ENCODE measurements at places on chromosomes 3 and 15.

DNA sequence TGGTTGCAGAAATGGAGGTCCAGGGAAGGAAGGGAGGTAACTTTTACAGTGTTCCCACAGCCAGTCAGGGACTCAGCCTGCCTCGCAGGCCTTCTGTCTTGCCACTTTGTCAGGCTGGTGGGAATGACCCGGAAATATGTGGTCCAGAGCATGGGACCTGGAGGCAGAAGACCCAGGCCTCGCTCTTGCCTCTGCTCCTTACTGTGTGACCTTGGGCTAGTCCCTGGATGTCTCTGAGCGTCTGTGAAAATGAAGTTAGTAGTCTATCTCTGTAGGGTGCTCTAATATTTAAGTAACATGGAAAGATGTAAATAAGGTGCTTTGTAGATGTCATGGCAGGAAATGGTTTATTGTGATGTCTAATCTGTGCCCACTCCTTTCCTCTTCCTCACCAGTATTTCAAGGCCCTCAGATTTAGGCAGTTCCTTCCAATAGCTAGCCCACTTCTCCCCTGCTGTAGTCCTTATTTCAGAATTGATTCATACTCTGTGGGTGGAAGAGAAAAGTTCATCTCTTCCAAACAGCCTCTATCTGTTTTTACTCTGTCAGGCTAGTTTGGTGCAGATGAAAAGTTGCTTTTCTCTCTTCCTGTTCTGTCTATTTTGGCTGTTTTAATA is 9.1 kb downstream of the CORO2B start:
- no peak for DNase-seq

DNA sequence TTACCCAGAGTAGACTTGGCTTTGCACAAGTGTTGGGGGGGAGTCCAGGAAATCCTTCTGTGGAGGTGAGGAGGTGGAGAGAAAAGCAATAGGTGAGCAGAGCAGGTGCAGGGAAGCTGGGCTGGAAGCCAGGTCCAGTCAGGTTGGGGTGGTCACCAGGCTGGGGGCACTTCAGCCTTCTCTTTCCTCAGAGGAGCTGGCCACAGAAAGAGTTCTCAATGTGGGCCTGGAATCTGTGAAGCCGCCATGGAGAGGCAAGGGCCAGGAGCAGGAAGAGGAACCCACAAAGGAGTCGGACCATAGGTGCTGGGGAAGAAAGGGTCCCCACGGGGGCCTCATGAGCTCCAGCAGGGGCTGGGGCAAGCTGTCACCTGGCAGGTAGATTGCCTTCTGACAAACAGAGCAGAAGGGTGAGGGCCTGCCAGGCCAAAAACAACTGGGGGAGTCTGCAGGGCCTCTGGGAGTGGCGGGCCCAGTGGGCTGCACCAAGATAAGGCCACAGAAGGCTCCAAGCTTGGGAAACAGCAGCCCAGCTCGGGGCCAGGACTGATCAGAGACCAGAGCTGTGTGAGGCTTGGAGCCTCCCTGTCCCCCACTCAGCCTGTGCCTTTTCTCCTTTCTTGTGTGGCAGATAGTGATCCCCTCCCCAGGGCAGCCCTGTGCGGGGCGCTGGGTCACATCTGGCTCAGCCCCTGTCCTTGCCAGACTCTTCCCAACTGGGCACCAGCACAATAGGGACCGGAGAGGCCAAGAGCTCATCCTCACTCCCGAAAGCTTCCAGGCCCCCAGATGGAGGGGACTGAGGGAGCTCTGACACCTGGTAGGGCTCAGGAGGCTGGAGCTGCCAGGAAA is 53.0 kb upstream of the FGD5 start:
- no peak for DNase-seq

DNA sequence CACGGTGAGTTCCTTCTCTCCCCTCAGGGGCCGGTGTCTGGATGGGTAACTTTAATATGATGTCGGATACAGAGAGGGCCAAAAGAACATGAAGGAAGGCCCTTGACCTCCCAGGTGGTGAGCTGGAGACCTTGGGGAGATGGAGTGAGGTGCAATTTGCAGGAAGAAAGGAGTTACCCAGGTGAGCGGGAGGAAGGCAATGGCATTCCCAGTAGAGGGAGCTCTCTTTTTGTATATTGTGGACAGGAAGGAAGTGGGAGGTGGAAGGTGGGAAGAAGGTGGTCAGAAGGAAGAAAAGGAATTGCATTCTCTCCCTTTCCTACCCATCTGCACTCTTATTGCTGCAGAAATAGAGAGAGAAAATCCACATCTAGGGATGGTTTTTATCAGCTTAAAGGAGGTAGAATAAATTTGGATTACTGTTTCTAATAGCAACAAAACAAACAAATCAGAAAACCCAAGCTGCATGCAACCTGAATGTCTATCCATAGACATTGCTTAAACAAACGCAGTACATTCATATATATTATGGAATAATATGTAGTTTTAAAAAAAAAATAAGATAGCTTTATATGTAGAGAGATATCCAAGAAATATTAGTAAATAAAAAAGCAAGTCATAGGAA is 169.0 kb upstream of the TSC22D2 start:
- DNase-seq = no peak

GRCh38 chr3:171654809-171655208 is 155.5 kb downstream of the PLD1 start:
- no peak for DNase-seq

DNA sequence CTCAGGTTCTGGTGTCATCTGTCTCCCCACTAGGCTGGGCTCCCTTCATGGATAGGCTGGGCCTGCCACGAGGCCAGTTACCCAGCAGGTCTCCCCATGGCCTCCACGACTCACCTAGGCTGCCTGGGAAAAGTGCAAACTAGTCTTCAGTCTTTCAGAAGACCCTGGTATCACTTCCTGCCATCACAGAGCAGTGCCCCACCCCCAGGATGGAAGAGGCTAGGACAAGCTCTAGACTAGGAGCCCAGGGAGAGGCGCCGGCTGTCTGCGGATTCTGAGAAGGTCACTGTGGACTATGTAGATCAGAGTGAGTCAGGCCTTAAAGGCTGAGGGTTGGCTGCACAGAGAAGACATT is 63.7 kb downstream of the CORO2B start:
- DNase-seq = no peak

GRCh38 chr3:172751175-172751704 is 714 bp downstream of the ECT2 start:
- DNase-seq = no peak

DNA sequence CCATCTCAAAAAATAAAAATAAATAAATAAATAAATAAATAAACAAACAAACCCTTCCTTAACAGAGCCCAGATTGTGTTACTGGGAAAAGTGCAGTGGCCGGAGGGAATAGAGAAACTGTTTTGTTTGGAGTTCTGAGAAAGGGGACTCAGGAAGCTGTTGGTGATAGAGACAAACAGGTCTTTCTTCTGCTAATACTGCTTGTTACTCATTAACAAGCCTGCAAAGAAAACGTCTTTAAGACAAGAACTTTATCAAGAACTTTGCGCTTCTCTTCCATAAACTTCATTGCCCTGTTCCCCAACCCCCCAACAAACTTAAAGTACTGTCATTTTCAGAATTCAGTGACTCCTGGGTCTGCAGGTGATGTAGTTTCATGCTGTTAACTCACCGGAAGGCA is 68.8 kb upstream of the GSK3B start:
- DNase-seq = no peak

DNA sequence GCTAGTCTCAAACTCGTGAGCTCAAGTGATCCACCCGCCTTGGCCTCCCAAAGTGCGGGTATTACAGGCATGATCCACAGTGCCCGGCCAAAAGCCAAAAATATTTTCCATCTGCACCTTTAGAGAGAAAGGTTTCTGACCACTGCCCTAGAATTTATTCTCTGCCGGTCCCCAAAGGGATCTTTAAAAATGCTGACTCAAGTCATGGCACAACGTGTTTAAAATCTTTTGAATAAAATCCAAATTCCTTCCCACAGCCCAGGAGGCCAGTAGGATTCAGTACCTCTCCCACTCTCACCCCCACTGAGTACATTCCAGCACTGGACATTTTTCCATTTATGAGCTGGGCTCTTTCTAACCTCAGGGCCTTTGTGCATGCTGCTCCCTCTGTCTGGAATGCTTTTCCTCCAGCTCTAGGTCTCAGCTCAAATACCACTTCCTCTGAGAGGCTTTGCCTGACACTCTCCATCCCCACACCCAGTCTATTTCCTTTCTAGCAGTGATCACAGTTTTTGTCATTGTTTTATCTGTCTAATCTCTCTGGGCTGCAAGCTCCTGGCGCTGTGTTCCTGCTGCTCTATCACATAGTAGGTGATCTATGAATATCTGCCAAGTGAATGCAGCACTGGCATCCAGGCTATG is 502.9 kb downstream of the SHQ1 start:
- no peak for DNase-seq
